ENCODE measurements at places on chromosomes 12 and 14. TPM values are rescaled to one million over a fixed set of nuclear protein-coding genes. Genes with fewer than 3 reads are reported as not detected.

The BCL7A gene
- 18.2 TPM for total RNA-seq

The MYO1A gene
- total RNA-seq: 0.11 TPM

The EPYC gene
- total RNA-seq: not detected

GRCh38 chr14:104477117-104477623 lies 102.4 kb upstream of the C14orf180 start:
- no peak for DNase-seq
